GM06990 (cell line): ENCODE measurements at places on chromosomes 1 and 21.

DNA sequence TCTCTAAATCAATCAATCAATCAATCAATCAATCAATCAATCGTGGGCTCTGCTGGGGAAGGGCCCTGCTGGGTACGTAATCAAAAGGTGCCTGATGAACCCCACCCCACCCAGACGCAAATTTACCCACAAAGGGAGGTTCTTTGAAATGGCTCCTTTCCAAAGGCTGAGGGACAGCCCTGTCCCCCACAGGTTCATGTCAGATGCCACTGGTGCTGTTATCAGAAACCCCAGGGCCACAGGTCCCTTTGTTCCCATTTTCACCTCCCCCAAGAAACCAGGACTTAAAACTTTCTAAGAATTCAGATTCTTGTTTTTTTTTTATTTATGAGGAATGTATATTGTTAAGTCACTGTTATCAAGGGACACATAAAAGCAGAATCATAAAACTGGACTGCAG, 14.2 kb downstream of the CHRNB2 start:
- no peak for DNase-seq

GRCh38 chr1:6622396-6623152, 2.1 kb upstream of the THAP3 start:
- no peak for DNase-seq

DNA sequence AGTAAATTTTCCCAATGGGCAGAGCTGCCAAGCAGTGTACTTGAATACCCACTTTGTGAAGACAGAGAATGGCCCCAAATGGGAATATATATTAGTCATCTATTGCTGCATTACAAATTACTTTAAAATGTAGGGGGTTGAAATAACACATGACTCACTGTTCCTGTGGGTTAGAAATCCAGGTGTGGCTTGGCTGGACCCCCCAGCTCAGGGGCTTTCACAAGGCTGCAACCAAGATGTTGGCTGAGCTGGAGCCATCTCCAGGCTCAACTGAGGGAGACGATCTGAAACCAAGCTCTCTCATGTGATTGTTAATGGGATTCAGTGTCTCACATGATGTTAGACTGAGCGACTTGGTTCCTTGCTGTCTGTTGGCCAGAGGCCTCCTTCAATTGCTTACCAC, 33.4 kb upstream of the ARHGAP29 start:
- DNase-seq: no peak

- no peak for DNase-seq
These were observed 59.3 kb downstream of the VANGL2 start for GRCh38 chr1:160459687-160460086.

DNA sequence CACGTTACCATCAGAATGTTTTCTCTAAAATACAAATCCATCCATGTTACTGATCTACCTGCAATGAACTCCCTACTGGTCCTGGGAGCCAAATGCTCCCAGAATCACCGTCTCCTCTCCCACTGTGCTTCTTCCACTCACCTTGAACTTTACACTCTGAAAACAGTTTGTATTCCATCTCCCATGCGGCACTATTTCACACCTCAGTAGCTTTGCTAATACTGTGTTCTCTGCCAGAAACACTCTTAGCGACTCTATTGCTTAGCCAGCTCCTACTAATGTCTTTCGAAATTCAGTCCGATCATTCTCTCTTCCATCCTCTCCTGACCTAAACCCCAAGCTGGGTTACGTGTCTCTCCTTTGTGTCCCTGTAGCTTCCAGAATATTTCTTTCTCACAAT, 284.4 kb upstream of the DUSP10 start:
- DNase-seq: no peak
